Activated naive CD8-positive, alpha-beta T cell treated with anti-CD3 and anti-CD28 coated beads, Interleukin-2, amount 50 U/mL, for 16 hours (primary cell): ENCODE measurements at places on chromosomes 7 and 10.

GRCh38 chr10:43689618-43689954 is 40.9 kb upstream of the ZNF32 start:
- DNase-seq: no peak

DNA sequence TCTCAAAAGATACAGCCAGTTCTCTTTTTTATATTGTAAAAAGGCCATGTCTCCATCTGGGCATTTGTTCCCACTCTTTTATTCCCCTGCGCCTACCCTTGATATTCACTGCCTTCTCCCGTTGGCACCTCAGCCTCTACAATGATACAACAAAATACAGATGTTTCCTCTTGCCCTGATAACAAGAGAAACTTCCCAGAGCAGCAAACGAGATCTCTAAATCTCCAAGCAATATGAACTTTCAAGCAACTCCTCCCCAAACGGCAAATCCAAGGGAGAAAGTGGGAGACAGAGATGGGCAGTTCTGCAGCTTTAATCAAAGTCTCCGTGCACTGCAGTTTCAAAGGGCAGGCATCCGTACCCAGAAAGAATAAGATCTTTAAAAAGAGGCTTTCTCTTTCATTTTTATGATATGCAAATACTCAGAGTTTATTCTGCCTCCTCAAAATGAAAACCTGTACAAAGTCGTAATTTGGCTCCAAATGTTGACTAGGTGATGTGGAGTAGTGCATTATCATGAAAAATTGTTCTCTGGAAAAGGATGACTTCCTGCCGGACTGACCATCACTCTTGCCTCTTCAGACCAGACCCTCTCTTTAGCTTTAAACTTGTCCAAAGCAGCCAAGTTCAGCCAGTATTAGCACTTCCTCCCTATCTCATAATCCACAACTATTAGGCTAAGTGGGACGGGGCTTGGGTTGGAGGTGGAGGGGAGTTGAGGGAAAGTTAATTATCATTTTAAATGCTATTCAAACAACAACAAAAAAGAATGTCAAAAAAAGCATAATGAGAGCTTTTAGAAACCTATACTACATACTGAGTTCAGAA is 682 bp downstream of the HGF start:
- DNase-seq: no peak

DNA sequence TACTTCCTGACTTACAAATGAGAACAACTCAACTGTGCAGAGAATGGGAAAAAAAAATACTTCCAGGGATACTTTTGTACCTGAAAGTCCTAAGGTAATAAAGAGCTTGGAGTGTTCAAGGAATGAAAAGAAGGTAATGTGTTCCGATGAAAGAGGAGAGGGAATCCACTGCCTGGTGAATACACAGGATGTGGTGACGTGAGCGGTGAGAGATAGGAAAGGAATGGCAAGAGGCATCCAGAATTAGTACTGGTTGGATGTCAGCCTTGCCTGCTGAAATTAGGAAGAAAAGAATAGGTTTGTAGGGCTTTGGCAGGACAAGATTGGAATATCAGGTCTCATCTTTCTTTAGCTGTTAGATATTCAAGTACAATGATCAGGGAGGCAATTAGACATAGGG is 347.7 kb downstream of the POM121L12 start:
- no peak for DNase-seq

- no peak for DNase-seq
Measured at GRCh38 chr7:34013421-34013820, 108.1 kb downstream of the BMPER start.

- DNase-seq: no peak
Measured at GRCh38 chr7:30323006-30323355, 38.6 kb downstream of the ZNRF2 start.

- no peak for DNase-seq
Measured at GRCh38 chr10:132865851-132866600, 76.3 kb downstream of the CFAP46 start.

DNA sequence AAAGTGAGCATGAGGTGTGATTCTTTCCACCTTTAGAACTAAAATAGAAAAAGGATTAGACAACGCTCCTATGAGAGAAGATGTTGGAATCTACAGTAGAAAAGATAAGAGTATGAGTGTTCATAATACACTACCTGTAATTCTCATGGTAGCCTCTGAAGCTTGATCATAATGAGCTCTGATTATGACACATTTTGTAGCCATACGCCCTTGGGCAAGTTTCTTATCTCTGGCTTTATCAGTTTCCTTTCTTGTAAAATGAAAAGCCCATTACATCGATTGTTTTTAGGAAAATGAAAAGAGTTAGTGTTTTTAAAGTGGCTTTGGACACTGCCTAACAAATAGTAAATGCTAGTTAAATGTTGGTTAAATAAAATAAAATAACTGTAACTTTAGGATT is 22.4 kb upstream of the PRSS58 start:
- no peak for DNase-seq

DNA sequence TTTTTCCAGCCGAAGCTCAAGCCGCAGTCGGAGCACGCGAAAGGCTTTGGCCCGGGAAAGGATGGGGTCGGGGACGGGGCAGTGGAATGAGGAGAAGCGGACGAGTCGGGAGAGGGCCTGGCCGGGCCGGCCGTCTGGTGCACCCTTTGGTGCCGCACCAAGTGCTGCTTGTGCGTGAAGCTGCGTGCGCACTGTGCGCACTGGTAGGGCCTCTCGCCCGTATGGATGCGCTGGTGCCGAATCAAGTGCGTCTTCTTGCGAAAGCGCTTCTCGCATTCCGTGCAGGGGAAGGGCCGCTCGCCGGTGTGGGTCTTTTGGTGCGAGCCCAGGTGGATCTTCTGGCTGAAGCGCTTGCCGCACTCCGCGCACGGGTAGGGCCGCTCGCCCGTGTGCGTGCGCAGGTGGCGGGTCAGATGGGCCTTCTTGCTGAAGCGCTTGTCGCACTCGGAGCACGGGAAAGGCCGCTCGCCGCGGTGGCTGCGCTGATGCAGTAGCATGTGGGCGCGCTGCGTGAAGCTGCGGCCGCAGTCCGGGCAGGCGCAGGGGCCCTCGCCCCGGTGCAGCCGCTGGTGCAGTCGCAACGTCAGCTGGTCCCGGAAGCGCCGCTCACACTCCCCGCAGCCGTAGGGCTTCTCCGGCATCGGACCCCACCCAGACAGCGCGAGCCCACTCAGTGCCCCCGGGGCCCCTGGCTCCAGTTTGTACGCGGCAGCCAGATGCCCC is 7.8 kb downstream of the ZNF467 start:
- DNase-seq: no peak

GRCh38 chr10:37275216-37275777 is 149.9 kb downstream of the ANKRD30A start:
- DNase-seq: no peak

DNA sequence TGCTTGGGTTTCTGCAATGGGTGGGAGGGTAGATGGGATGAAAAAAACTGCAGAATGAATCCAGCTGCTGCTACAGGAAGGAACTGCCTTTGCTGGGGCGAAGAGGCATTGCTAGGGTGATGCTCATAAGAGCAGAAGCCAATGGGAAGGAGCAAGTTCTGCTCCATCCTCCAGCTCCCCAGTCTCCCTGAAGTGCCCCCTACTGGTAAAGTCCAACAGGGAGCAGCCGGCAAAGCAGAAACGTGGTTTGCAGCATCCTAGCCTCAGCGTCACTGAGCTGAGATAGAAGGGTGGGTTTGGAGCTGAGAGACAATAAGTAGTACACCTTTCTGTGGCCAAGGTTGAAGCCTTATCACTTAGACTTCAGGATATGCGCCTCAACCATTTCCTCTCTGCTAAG is 220.5 kb downstream of the CCSER2 start:
- no peak for DNase-seq

GRCh38 chr7:21497072-21497471 is 45.8 kb upstream of the DNAH11 start:
- DNase-seq: no peak

DNA sequence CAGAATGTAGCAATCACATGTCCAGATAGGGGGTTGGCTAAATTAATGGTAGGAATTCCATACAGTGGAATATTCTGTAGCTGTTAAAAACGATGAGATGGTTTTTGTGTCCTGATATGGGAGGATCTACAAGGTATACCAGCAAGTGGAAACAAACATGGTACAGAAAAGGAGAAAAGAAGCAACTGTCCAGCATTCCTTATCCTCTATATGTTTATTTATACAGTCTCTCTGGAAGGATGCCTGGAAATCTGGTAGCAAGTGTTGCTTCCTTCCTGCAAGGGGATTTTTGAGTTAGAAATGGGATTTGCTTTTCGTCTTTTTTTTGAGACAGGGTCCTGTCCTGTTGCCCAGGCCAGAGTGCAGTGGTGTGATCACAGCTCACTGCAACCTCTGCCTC is 19.3 kb downstream of the IL15RA start:
- DNase-seq: no peak

- no peak for DNase-seq
Measured at GRCh38 chr10:107914450-107915214, 750.1 kb upstream of the SORCS1 start.

GRCh38 chr10:11074536-11075267 is 57.0 kb downstream of the CELF2 start:
- DNase-seq: no peak

DNA sequence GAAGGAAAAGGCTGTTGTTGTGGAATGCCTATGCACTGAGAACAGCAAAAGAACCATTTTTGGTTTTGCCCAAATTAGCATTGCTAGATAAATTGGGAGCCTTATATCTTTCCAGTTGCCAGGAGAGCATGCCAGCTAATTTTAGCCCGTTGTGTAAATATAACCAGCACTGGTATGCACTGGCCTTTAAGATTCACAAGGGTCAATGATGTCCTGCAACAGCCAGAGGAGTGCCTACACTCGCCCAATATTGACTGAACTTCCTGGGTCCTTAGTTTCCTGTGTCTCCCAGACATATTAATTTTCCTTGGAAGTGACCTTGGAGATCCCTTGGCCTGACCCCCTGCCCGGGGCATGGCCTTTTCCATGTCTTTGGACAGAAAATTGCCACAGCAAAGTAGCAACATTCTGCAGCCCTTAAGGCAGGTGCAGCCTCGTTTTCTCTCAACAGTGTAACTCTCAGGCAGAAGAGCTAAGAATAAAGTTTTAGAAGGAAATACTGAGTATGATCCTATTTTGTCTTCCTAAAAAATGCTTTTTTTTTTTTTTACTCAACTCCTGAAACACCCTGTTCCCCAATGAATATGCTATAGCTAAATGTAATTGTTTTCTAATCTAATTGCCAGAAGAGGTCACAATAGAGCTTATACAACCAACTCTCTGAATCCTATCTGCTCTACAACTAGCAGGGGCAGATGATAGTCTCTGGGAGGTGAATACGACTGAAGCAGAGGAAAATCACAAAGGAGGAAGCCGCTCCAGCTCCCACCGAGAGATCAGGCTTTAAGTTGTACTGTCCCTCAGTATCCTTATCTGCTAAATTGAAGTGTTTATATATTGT is 131.9 kb upstream of the PCGF5 start:
- no peak for DNase-seq

DNA sequence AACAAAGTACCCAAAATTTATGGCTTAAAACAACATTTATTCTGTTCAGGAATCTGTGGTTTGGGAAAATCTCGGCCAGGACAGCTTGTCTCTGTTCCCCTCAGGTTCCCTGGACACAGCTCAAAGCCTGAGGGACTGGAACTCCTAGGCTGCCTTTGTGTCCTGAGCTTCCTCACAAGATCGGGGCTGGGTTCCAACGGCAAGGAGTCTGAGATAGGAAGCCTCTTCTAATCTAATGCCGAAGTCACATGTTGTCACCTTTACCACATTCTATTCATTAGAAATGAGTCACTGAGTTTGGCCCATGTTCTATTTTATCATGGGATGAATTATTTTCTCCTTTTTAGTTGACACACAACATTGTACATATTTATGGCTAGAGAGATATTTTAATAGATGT is 80.5 kb downstream of the ANKRD26 start:
- DNase-seq: no peak

DNA sequence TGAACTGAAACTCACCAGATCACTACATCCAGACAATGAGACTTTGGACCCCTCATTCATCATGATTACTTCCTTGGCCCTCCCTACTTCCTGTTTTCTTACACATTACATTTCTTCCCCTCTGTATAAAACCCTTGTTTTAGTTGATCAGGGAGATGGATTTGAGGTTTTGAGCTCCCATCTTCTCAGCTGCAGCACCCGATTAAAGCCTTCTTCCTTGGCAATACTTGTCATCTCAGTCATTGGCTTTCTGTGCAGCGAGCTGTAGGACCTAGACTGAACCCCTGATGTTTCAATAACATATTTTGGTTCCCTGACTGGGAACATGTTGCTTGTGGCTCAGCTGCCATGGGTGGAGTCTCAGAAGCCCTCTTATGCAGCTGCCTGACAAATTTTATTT is 33.1 kb downstream of the NOLC1 start:
- DNase-seq: no peak

DNA sequence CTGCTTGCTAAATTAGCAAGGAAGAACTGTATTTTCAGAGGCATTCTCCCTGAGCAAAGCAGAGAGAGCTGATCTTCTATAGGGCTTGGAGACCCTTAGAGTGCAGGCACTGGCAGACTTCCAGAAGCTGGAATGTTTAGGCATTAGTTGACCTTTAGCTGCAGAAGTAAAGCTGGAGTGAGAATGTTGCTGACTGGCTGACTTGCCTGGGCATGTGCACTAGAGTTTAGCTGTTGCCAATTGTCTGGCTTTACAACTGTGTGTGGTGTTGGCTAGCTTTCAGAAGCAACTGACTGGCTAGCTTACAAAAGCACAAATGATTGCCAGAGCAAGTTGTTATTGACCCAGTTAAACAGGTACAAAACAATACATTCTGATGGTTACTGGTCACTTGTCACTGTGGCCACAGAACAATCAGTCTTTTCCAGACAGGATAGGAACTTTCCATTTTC is 25.1 kb downstream of the FAM13C start:
- DNase-seq: no peak

DNA sequence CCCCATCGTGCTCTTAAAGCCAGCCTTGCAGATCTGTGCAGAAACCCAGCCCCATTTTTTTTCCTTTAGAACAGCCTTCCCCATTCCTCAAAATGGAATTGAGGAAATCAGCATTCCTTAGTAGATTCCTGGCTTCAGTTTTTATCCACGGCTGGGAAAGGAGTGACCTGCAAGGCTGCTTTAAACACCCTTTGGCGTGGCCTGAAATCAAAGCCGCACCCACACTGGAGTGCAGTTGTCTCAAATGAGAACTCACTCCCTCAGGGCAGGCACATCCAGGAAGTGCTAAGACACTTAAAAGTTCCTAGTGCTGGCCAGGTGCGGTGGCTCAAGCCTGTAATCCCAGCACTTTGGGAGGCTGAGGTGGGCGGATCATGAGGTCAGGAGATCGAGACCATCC is 34.8 kb downstream of the HTR5A start:
- no peak for DNase-seq

DNA sequence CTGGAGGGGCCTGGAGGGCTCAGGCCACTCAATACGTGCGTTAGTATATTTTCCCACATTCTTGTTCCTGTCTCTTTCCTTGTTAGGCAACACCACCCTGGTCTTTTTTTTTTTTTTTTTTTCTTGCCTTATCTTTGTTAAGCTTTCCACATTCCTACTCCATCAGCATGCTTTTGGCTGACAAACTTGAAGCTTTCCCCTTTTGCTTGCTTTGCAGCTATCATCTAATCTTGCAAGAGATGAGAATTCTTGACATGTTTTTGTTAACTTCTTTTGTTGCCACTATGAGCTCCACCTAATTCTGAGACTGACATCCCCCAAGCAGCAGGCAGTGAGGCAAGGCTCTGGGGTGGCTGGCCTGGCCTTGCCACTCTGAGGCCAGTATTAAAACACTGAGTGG is 52.5 kb upstream of the NRP1 start:
- no peak for DNase-seq

- DNase-seq: no peak
Measured at GRCh38 chr10:87702973-87703294, 43.3 kb downstream of the PAPSS2 start.

- DNase-seq: no peak
Measured at GRCh38 chr7:138359870-138360559, 100.0 kb upstream of the TRIM24 start.
